BE2C (cell line): ENCODE measurements at places on chromosomes 3 and 15.
A peak's percentile ranks its signal among the peaks of the same experiment; 100 is the strongest.

GRCh38 chr3:178137206-178137605 is 399.0 kb upstream of the KCNMB2 start:
- DNase-seq: no peak

- DNase-seq: no peak
These were observed 3.0 kb upstream of the SLC28A1 start for GRCh38 chr15:84881520-84881830.

DNA sequence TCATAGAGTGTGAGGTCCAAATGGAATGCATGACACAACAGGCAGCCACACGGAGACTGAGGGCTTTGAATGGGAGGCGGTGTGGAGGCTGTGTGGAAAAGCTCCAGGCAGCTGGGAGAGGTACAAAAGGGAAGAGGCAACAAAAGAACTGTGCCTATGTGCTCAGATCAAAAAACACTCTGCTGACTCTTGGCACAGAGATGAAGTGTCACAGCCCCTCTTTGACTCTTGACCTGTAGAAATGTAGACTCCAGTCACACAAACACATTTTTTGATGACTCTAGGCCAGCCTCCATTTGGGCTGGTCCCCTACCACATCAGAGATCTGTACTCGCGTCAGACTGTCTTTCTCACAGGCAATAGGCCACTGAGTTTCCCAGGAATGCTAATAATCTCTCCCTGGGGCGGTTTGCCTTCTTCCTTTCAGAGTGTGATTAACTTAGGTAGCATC is 456.0 kb downstream of the TUSC7 start:
- no peak for DNase-seq

- DNase-seq: no peak
These were observed 16.9 kb downstream of the ACAA1 start for GRCh38 chr3:38119821-38120692.

DNA sequence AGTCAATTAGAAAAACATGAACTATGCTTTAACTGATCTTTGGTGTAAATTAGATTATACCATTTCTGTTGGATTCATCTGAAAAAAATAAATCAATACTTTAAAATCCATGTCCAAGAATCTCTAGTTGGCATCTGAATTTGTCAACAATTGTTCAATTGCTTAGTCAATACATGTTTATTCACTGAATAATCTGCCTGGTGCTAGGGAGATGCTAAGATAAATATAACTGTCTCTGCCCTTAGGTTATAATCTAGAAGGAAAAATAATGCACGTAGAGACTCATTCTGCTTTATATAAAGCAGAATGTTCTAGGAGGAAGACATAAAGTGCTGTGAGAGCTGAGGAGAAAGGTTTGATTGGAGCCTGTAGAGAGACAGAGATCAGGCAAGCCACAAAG is 537.2 kb upstream of the IL12A start:
- DNase-seq: no peak

- DNase-seq: no peak
These were observed 515.4 kb upstream of the ZNF717 start for GRCh38 chr3:76300746-76301145.

DNA sequence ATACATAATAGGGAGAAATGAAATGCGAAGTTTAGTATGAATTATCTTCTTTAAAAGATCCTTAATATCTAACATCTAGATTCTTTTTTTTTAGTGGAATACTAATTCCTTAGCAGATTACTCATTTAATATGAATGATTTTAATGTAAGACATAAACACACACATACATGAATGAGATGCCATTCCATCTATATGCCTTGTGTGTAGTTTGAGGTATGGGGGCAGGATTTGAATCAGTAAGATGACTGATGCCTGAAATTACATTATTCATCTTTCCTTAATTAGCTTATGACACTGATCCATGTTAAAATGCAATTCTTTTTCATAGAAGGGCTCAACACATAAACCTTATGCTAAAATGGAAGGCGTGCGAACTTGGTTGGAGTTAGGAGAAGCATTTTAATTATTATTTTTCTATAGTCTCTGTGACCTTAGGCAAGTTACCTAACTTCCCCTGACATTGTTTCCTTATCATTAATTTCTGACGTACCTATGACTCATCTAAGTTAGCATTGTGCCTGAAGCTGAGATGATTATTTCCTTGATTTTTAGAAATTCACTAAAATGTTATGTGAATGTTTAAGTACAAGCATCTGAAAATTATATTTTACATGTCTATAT is 10.8 kb upstream of the BNIP2 start:
- no peak for DNase-seq

DNA sequence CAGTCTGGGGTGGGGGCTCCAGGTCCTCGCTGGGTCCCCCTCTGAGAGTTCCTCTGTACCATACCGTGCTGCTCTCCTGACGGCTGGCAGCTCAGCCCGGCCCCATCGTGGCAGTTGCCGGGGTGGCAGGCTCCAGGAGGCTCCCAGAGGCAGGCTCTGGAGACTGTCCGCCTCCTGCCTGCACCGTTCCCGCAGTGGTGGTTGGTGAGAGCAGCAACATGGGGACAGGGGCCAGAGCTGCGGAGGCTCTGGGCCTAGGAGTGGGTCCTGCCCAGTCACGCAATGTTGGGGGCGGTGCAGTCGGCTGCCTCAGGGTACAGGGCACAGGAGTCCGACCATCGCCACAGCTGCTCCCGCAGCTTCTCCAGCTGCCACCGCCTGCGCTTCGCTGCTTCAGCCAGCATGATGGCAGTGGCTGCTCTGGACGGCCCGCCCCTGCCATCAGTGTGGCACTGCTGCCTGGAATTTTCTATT is 492.7 kb downstream of the AGBL1 start:
- peak; percentile 37 for DNase-seq

- peak; percentile 40 for DNase-seq
These were observed 69.2 kb upstream of the COL6A5 start for GRCh38 chr3:130276203-130276803.

- peak; percentile 26 for DNase-seq
These were observed 36.3 kb upstream of the MEX3B start for GRCh38 chr15:82081914-82082762.

DNA sequence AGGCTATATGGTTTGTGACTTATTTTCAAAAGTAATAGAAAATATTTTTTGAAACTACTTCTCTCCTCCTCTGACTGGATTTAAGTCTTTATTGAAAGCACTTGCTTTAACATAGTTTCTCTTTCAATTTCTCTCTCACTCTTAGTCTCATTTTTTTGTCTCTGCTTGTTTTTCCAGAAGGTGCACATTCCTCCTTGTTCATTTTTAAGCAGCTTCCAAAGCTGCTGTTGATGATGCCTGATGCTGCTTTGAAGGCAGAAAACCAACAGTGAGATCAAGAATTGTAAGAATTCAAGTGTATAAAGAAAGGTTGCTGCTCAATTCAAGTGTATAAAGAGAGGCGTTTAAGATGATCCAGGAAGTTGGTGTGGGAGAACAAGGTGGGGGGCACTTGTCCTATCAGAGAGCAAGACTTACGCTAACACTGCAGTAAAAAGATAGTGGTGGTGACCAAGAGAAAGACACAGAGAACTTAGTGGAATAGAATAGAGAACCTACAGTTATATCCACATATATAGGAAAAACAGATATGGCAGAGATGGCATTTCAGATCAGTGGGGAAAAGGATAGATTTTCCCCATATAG is 12.1 kb downstream of the NR2C2 start:
- no peak for DNase-seq
